ENCODE measurements at places on chromosomes 12 and 14. TPM values are rescaled to one million over a fixed set of nuclear protein-coding genes. Genes with fewer than 3 reads are reported as not detected.

Gene PRKD1
- 1.2 TPM for total RNA-seq

Gene LRP1-AS
- not detected for total RNA-seq

GRCh38 chr12:47894652-47895051 is 10.1 kb downstream of the VDR start:
- no peak for DNase-seq

DNA sequence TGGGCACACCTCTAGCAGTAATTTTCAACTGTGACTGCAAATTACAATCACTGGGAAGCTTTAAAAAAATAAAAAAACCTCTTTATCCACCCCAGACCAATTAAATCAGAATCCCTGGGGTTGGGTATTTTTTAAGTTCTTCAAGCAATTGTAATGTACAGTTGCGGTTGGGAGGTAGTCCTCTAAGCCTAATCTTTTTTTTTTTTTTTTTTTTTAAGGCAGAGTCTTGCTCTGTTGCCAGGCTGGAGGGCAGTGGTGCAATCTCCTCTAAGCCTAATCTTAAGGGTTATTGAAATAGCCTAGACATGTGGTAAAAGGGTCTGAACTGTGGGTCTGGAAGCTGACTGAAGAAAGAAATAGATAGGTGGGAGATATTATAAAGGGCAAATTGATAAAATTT is 230.5 kb downstream of the AKAP6 start:
- DNase-seq, result no peak

GRCh38 chr14:36502558-36503508 is 17.2 kb downstream of the NKX2-1 start:
- DNase-seq, result no peak
